ENCODE measurements at places on chromosomes 13 and 19.

DNA sequence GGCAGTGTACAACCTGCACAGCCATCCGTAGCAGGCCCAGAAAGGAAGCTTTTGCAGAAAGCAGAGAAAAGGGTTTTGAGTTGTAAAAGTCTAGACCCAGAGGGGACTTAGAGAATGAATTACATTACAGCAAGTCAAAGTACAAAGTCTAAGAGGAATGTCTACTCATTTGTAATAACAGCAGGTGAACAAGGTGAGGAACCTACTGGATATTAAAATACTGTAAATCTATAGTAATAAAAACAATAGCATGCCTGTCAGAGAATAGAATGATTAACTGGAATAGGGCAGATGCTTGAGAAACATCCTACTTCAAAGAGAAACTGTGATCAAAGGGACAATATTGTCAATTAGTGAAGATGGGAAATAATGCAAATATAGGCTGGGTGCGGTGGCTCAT, 18.3 kb upstream of the ZNF414 start:
- no peak for DNase-seq

DNA sequence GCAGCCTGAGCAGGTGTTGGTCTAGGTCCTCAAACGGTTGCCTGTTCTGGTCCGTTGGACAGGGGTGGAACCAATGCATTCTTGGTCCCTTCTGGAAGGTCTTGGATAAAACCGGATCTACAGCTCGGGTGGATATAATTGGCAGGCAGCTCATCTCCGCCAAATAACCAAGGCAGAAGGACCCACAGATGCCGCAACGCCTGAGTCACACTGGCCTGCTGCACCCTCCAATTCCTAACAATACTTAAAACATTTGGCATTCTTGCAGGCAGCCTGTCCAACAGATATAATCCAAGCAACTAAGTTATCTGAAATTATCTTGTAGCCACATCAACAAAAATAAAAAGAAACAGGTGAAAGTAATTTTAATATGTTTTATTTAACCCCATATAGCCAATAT, 59.0 kb upstream of the FGF14 start:
- DNase-seq: no peak

DNA sequence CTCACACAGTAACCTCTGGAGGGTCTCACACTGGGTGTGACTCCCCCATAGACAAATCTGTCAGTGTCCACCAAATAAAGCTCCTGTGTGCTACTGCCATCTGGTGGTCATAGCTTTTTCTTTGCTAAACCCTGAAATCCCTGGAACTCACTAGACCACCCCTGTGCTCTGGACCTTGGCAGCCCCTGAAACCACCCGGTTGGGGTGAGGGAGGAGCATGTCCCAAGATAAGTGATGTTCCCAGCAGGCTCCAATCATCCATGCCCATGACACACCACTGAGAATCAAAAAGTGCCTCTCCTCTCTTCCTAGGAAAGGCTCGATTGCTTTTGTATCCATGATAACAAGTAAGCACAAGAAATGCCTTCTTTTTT, 6.5 kb upstream of the HSD17B14 start:
- DNase-seq: peak; percentile 38

GRCh38 chr19:46602392-46603194, 1.5 kb downstream of the CALM3 start:
- DNase-seq: peak; percentile 55

- no peak for DNase-seq
Observed at GRCh38 chr19:38076337-38076736, 147.7 kb downstream of the DPF1 start.

- DNase-seq: peak; percentile 45
Observed at GRCh38 chr13:23578411-23579071, 8.3 kb downstream of the TNFRSF19 start.

DNA sequence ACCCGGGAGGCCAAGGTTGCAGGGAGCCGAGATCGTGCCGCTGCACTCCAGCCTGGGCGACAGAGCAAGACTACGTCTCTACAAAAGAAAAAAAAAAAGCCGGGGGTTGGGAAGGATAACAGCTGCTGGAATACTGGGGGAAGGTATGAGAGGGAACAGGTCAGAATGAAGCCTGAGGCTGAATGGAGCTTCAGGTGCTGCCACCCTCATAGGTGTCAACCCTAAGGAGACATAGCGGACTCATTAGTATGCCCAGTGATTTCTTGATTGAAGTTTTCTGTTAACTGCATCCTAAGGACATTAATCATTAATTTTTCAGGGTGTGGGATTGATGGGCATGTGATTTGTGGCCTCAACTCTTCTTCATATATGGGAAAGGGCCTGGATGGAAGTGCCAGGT, 6.0 kb downstream of the SMARCA4 start:
- DNase-seq: no peak

DNA sequence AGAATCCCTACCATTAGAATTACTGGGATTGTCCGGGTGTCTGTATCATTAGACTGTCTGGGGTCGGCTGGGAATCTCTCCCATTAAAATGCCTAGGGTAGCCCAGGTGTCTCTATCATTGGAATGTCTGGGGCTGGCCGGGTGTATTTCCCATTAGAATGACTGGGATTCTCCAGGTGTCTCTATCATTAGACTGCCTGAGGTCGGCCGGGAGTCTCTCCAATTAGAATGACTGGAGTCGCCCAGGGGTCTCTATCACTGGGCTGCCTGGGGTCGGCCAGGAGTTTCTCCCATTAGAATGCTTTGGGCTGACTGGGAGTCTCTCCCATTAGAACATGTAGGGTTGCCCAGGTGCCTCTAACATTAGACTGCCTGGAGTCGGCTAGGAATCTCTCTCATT, 1560.7 kb downstream of the UQCRFS1 start:
- no peak for DNase-seq

DNA sequence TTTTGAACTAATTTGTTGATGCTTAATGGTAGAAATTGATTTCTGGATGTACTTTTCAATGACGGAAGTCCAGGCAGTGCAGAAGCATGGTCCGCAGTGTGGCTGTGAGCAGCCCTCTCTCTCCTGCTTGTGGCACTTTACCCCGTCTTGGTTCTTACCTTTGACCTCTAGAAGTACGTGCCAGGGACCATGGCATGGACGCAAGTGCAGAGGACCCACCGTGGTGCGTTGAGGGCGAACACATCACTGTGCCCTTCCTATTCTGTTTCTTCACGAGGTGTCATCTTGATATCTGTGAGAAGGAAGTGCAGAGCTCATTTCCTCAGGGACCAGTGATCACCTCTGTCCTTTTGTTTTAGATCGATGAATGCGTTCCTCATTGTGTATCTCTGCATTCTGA, 135.2 kb downstream of the ATP11A start:
- no peak for DNase-seq

DNA sequence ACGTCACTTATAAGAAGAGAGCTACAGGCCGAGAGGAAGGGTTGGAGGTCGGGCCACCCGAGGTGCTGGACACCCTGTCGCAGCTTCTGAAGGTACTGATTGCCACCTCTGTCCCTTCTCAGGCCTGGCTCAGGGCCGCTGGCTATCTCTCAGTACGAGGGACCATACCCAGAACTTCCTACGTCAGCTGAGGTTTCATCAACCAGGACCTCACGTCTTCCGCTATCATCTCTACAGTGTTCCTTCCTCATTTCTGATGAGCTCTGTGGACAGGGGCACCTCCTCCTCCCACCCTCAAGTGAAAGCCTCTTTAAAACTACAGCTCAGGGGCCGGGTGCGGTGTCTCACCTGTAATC, 58.2 kb upstream of the USE1 start:
- DNase-seq: no peak

- no peak for DNase-seq
Observed at GRCh38 chr19:495402-496111, 729 bp upstream of the MADCAM1 start.

- DNase-seq: no peak
Observed at GRCh38 chr19:2371656-2372055, 11.6 kb downstream of the TMPRSS9 start.

DNA sequence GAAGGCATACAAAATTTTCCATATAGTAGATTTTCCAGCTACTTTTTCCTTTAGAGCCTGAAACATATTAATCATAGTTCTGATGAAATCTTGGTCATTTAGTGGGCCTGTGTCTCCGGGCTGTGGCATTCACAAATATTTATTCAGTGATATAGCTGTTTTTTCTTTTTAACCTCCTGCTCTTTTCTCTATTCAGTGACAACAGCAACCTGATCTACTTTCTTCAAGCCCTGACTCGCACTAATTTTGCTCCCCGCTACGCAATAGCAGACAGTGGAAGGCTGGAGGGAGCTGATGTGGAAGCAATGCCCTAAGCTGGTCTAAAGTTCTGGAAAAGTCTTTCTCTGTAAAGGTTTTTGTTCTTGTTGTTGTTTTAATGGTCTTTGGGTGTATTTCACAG, 289.7 kb downstream of the SLITRK6 start:
- no peak for DNase-seq

DNA sequence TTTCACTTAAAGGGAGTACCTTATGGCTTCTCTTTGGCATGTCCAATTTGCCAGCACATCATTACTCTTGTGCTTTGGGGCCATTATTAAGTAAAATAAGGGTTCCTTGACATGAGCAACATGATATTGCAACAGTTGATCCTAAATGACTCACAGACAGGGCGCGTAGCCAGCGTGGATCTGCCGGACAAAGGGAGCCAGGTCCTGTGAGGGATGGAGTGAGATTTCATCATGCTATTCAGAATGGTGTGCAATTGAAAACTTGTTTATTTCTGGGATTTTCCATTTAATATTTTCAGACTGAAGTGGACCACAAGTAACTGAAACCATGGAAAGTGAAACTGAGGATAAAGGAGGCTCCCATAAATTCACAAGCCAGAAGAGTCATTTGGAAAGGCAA, 48.6 kb upstream of the WASF3 start:
- no peak for DNase-seq

DNA sequence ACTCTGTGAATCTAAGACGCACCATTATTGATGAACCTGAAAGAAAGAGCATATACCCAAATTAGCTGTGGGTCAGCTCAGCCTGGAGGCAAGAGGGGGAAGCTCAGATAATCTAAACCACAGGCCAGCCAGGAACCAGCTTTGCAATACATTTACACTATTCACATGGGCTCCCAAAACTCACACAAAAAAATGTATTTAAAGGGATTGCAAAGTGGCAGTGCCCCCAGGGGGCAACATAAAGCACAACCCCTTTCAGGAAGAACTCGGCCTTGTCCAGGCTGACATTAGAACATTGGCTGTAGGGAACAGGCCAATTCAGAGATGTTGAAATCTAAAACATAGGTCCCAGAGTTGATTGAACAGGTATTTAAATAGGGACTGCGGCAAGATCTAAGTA, 3.2 kb upstream of the PROZ start:
- DNase-seq: no peak

DNA sequence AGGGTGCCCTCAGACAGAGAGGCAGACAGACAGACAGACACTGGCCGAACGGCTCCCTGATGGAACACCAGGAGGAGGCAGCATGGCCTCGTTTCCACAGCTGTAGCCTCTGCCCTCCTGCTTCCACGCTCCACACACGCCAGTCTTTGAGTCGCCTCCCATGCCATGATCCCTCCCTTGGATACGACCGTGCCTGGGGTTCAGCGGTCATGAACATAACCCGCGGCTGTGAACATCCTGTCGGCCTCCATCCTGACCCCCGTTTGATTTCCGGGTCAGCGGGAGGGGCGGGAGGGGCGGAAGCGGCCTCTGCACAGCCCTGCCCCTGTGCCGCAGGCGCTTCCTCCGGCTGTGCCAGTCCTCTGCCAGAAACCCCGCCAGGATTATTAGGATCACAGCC, 23.4 kb downstream of the GP6 start:
- no peak for DNase-seq

- no peak for DNase-seq
Observed at GRCh38 chr19:47398707-47399597, 20.4 kb downstream of the MEIS3 start.

DNA sequence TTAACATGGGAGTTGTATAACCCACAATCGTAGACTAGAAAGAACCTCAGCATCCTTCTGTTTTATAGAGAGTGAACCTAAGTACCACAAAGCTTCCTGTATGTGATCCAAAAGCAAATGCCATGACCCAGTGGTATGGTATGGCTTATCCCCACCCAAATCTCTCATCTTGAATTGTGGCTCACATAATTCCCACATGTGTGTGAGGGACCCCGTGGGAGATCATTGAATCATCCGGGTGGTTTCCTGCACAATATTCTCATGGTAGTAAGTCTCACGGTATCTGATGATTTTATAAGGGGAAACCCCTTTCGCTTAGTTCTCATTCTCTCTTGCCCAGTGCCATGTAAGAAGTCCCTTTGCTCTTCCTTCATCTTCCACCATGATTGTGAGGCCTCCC, 587.9 kb downstream of the LMO7 start:
- no peak for DNase-seq

GRCh38 chr13:34167347-34167746, 349.4 kb downstream of the RFC3 start:
- no peak for DNase-seq

GRCh38 chr13:77767413-77767812, 69.9 kb downstream of the SLAIN1 start:
- DNase-seq: no peak

- DNase-seq: peak; percentile 68
Observed at GRCh38 chr19:2034729-2035589, 16.1 kb downstream of the MKNK2 start.

Measured in stimulated activated CD4-positive, alpha-beta T cell treated with anti-CD3 and anti-CD28 coated beads, Interleukin-15, amount 100 ng/mL, for 48 hours (primary cell).